ENCODE measurements at places on chromosomes 5 and 9. TPM values are rescaled to one million over a fixed set of nuclear protein-coding genes. Genes with fewer than 3 reads are reported as not detected.

Gene PSMB7
- 692 TPM for total RNA-seq

DNA sequence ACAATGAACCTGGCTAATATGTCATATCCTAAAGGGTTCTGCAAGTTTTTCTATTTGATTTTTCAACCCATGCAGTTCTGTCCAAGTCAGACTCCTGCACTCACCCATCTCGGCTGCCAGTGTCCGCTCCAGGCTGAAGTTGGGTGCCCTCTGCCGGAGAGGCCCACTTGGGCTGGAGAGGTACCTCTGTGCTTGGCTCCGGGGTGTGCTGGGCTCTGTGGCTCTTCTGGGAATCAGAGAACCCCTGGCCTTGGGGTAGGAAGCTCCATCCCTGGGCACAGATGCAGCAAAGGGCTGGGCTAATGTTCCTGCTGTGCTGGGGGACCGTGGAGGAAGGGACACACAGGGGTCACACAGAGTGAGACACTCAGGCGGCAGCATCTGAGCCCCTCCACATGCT, 26.2 kb downstream of the ORM2 start:
- DNase-seq, result no peak

Gene ANKDD1B
- total RNA-seq, result not detected

DNA sequence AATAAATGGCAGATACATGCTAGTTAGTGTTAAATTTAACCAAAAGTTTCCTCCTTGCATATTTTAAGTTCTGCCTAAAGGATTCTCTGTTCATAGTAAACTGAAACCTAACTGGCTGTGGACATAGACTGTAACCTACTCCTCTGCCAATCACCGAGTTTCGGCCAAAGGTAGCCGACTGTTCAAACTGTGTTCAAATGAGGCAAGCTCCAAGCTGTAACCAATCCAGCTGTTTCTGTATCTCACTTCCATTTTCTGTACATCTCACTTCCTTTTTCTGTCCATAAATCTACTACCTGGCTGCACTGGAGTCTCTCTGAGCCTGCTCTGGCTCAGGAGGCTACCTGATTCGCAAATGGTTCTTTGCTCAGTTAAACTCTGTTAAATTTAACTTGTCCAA, 44.1 kb downstream of the KCNV2 start:
- DNase-seq, result no peak

DNA sequence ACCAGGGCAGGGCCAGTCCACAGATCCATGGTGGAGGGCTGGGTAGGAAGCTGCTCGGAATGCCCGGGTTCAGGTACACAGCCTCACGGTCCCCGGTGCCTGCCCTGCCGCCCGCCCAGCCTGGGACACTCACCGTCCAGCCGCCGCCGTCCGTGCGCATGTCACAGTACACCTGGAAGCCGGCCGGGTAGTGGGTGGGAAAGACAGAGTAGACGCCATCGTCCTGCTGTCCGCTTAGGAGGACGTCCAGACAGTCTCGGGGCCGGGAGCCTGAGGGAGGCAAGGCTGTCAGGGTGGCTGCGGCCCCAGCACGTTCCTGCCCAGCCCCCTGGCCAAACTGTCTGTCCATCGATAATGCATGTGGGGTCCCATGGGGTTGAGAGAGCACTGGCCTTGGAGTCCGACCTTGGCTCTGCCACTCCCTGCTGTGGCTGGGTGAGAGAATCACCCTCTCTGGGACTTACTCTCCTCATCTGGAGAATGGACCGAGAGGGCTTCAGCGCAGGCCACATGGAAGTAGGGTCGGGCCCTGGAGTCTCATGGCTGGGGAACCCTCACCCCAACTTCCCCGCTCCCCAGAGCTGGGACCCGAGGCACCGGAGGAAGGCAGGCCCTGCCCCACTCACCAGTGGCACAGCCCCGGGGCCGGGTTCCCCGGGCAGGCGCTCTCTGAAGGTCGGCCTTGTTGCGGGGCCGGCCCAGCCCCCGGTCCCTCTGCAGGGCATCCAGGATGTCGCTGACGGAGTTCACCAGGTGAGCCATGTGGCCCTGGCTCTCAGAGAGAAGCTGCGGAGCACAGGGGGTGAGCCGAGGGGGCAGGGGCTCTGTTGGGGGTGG, 15.2 kb downstream of the FIBCD1 start:
- DNase-seq, result no peak

DNA sequence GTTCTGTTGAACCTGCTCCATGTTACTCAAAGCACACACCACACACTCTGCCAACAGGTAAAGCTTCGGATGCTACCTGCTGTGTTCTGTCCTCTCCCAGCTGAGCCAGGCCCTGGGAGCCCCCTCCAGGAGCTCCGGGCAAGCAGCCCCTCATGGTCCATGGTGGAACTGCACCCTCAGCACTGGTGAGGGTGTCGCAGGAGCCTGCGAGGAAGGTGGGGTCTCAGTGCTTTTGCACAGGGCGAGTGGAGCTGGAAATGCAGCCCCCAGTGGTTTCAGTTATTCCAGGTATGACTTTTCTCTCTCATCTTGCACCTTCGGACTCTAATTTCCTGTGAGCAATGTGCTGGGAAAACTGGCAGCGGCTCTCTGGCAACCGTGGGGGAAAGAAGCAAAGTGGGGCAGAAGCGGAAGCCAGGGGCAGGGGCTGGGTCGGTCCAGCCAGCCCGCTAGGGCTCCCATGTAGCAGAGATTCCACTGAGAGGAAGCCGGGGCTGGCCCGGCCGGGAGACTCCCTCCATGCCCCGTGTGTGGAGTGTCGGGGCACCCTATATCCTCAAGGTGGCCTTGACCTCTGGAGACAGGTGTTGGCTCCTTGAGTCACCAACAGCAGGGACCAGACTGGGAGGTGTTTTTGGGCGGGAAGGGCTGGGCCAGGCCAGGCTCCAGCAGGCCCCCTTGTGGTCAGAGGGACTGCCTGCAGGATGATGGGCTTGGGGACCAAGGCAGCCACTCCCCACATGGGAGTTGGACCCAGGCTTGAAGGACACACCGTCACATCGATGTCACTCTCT, 75.6 kb upstream of the PRSS3 start:
- DNase-seq, result peak; percentile 15

DNA sequence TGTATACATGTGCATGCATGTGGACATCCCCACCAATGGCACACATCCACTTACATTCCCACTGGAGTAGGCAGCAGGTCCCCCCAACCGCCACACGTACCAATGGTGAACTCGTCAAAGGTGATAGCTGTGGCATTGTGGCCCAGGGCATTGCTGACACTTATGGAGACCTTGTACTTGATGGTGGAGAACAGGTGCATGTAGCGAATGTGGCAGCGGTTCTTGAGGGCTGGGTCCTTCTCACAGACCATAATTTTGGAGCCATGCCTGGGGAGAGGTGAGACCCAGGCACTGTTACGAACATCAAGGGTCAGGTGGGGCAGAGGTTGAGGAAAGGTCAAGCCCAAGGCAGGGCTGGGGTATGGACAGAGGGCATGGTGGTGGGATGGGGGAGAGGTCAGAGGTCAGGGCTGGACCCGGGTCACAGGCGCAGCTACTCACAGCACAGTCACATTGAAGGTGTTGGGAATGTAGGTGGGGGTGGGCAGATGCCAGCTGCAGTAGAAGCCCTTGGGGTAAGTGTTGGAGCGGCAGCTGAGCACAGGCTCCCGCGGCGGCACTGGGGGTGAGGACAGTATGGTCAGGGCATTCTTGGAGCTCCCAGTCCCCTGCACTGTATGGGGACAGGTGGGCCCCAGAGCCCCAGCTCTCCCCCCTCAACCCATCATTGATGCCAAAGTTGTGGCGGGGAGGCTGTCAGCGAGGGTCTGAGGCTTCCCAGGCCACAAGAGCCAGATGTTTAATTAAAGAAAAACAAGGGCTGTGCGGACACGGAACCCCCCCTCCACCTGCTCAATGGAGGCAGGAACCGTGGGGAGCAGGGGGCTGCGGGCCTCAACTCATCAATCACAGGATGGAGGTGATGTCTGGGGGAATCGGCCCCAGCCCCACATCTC, 31.9 kb downstream of the CNTFR start:
- DNase-seq, result no peak

- no peak for DNase-seq
Observed at GRCh38 chr9:9752722-9753121, 860.1 kb downstream of the PTPRD start.

GRCh38 chr5:67305913-67306710, 109.5 kb upstream of the CD180 start:
- peak; percentile 60 for DNase-seq

Gene NADK2
- 36.4 TPM for total RNA-seq

Gene LECT2
- total RNA-seq, result not detected

Gene TDRD7
- 46.9 TPM for total RNA-seq

Gene TNFSF8
- total RNA-seq, result not detected

DNA sequence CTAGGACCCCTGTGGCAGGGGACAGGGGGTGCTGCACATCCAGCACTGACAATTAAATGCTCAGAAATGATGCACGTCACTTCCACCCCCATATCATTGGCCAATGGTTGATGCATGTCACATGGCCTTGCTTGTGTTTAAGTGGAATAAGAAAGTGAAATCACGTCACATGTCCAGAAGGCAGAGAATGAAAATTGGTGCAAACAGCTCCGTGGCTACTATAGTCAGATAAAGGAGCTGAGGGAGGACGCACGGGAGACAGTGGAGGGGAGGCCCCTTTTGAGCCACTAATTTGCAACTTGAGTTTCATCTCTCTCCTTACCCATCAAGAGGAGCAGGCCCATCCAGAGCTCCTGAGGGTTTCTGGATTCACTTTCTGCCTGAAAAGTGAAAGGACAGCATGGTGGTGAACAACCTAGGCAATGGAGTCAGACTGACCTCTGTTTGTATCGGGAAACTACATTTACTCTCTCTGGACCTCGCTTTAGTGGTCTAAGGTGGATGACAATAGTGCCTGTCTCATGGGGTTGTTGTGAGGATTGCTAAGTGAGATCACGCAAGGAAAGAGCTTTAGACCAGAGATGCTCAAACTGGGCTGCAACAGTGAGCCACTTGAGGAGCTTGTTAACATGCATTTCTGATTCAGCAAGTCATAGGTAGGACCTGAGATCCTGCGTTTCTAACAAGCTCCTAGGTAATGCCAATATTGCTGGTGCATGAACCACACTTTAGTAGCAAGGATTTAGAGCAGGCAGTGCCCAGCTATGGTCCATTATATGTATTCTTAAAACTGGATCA, 133.9 kb upstream of the ADRA1B start:
- no peak for DNase-seq

Gene SLC36A2
- total RNA-seq, result not detected

DNA sequence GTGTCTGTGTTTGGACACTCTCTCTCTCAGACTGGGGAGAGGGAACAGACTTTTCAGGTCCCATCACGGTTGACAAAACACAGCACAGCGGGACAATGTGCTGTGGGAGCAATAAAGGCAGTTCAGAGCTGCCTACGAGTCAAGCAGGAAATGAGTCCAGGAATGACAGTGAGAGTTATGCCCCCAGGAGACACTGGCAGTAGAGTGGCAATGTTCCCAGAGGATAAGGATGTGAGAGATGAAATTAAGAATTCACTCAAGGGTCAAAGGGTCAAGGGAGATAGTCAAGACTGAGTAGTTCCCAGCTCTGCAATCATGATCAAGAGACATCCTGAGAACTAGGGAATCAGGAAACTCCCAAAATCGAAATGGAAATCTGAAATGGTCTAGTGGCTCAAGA, 156.1 kb downstream of the LURAP1L start:
- peak; percentile 76 for DNase-seq

DNA sequence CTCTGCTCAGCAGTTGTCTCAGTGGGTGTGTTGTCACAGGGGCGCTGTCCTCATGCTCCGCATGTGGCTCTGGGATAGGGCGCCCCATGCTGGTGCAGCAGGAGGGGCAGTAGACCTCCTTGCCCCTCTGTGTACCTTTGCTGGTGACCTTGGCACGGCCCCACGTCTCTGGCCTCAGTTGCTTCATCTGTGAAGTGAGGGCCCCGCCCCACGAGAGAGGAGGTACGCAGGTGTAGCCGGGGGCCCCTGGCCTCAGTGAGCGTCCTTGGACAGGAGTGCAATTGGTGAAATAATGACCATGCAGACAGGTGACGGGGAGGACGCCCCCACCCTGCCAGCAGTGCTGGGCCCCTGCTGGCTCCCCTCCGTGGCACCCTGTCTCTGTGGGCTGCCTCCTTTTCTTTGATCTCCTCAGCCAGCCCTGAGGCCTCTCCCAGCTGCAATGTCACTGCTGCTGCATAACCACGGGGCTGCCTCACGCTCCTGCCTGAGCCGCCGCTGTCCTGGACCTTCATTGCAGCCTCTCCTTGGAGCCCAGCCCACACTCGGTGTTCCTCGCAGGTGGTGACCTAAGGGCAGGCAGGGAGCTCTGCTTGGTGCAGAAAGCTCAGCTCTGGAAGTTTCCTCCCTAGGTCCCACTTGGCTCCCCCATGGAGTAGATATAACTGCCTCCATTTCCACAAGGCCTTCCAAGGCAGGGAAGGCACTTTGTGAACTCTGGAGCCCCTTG, 57.3 kb downstream of the PHF2 start:
- no peak for DNase-seq

DNA sequence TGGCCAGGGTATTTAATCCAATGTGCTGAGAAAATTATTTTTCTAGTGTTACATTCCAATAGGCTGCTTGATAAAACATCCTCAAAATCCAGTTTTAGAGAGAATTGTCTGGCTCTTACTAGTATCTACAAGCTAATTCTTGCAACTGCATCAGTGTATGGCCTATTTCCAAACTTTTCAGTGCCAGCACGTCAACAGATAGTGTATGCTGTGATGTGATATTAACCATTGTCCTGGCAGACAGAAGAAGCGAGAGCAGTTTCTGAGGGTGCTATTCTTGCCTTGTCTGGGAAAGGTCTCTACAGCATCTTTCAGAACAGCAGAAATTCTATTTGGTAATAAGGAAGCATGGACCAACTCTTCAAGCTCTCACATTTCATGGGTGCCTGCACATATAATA, 174.2 kb upstream of the CDH12 start:
- DNase-seq, result no peak

Gene PAPPA
- total RNA-seq, result 0.20 TPM

DNA sequence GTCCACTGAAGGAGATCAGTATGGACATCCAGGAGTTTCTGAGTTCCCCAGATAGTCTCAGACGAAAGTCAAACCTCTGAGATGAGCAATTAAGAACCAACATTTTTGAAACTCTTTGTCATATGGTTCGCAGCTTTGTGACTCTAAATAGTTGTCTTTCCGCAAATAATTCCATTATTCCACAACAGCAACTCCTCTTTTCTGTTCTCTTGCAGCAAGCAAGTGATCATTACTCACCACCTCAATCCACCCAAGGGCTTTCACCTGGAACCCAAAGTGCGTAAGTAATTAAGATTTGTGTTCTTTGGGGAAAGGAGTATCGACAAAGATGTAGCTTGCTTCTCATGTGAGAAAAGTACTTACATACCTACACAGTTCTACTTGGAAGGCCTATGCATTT, 15.6 kb downstream of the MTX3 start:
- DNase-seq, result no peak

GRCh38 chr5:124986667-124987066, 240.2 kb upstream of the ZNF608 start:
- no peak for DNase-seq

Gene KCNV2
- not detected for total RNA-seq

DNA sequence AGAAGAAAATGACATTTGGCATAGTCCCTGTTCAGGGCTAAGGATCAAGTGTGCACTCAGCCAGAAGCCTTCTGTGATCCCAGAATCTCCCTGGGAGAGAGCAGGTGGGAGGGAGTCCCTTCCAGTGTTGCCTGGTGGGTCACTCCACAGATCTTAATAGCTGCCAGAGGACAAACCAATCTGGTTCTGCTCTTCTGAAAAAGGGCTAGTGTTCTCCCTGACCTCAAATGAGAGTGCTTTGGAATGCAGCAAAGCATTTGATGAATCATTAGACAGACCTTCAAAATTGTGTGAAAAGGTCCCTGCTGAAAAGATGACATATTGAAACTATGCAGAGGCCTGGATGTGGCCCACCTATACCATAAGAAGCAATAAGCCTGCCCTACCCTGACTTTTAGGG, 339.7 kb downstream of the TMEM232 start:
- peak; percentile 48 for DNase-seq

Measured in M059J (cell line).